ENCODE measurements at places on chromosomes 2 and 18.

GRCh38 chr2:232336981-232337720 is 41.4 kb upstream of the ALPP start:
- DNase-seq: no peak

DNA sequence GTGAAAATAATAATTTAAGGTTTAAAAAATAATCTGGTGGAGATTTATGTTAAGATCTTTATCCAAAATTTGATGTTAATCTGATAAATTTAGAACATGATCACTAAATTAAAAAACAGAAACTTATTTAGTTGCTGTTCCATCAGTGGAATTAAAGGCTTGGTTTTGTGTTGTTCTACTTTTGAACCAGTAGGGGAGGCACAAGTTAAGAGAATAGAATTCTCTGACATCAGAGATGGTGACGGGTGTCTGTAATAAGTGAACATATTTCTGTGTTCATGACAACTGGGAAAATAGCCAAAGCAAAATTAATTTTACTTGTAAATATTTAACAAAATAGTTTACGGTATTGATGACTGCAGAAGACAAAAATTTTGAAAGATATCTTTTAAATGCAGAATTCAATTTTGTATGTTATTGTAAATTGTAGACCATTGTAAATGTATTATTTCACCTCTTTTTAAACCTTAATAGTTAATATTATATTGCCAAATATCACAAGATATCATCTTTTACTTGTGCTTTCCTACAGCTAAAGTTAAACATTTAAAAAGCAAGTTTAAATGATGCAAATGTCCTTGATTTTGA is 106.0 kb downstream of the UBR3 start:
- no peak for DNase-seq

DNA sequence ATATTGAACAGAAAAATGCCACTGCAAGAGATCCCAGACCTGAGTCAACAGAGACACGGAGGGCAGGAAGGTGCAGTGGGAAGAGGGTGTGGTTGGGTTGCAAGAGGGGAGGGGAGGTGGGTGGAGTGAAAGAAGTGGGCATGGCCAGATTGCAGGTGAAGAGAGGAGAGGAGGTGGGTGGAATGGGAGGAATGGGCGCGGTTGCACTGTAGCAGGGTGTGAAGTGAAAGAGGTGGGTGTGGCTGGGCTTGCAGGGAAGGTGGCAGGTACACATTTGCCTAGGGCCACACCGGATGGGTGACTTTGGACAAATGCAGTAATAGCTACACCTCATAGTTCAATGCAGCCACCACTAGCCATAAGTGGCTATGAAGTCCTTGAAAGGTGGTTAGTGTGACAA is 71.1 kb downstream of the DOCK10 start:
- no peak for DNase-seq

DNA sequence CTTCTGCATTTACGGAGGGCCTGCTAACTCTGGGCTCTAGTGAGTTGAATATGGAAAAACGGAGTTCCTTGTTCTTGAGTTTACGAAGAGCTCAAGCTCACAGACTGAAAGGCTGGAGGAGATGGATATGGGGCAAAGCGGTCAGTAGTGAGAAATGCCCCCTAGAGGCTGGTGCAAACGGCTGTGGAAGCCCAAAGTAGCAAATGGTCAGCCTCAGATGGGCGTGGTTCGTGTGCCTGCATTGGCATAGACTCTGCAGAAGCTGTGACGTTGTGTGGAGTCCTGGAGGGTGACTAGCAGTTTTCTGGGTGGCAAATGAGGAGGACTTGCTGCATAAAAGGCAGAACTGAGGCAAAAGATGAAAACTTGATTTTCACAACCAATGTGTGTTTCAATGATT is 93.6 kb upstream of the TWIST2 start:
- DNase-seq: no peak

GRCh38 chr18:730692-731091 is 18.3 kb upstream of the ENOSF1 start:
- no peak for DNase-seq

- DNase-seq: no peak
Observed at GRCh38 chr2:19677825-19678518, 223.8 kb downstream of the TTC32 start.

- no peak for DNase-seq
Observed at GRCh38 chr2:207285473-207285815, 119.7 kb upstream of the KLF7 start.

All from activated CD8-positive, alpha-beta memory T cell treated with anti-CD3 and anti-CD28 coated beads for 1 hour (primary cell).